ENCODE measurements at places on chromosomes 3 and 15.

DNA sequence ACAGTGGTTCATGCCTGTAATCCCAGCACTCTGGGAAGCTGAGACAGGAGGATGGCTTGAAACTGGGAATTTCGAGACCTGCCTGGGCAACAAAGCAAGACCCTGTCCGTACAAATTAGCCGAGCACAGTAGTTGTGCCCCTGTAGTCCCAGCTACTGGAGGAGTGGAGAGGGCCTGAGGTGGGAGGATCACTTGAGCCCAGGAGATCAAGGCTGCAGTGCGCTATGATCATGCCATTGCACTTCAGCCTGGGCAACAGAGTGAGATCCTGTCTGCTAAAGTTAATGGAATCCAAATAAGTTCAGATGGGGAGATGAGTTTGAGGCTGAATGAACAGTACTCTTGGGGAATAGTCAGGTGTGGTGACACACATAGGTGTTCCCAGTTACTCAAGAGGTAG is 14.4 kb downstream of the TRIM71 start:
- DNase-seq, result no peak

DNA sequence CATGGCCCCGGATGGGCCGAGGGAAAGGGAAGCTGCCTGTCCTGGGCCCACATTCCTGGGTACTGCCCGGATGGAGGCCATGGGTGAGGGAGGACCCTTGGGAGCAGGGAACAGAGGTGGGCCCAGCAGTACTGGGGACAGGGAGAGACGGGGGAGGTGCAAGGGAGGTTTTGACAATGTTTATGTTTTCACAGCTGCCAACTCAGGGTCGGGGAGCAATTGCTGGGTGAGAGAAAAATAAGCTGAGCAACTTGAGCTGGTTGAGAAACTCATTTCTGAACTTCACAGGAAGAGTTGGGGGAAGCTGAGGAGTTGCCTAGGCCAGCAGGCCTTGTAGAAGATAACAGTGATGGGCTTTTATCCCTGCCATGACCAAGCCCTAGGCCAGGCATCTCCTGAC is 11.1 kb upstream of the TSPAN3 start:
- DNase-seq, result no peak

DNA sequence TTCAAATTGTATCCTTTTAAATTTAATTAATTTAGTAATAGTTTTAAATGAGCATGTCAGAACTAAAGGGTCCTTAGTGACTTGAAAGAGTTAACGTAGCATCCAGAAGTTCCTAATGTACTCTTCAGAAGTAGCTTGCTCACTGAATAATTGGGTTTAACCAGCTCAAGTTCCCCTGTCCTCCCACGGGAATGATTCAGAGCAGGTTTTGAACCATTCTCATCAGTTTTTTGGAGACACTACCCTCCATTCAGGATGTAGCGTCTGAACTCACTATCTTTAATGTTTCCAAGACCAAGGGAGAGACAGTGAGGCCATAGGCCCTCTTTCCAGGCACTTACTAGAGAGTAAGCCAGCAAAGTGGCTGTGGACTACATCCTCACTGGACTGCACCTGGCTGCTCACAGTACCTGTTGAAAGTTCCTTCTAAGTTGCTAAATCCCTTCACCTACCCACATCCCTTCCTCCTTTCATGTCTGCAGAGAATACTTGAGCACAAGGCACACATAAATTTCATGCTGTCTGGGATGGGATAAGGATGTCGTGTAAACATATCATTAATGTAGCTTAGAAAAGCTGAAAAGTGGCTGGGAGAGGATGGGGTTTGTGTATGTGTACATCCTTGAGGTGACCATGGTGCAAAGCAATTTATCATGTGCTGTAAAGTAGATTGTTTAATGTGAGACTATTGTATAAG is 146.3 kb downstream of the PLCL2 start:
- DNase-seq, result no peak

DNA sequence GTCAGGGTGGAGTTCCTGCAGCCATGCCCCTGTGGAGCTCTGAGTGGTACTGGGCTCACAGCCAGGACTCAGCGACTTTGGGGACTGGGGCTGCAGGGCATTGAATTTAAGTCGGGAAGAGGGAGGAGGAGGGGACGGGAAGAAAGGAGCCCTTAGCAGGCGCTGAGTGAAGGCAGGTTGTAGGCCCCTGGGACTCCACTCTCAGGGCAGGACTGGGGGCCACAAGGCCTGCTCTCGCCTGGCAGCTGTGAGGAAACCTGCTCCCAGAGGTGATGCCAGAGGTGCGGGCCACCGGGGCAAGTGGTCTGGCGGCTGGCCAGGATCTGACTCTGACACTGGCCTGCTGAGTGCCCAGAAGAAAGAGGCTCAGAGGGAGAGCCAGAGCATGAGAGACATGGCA is 73.5 kb downstream of the EPHB3 start:
- DNase-seq, result no peak

- no peak for DNase-seq
These were observed 157.0 kb downstream of the CHST2 start for GRCh38 chr3:143276592-143276991.

Data from suppressor macrophage (primary cell).